ENCODE measurements at places on chromosomes 5 and 9.

GRCh38 chr5:155128786-155129512 is 115.4 kb downstream of the KIF4B start:
- no peak for DNase-seq

DNA sequence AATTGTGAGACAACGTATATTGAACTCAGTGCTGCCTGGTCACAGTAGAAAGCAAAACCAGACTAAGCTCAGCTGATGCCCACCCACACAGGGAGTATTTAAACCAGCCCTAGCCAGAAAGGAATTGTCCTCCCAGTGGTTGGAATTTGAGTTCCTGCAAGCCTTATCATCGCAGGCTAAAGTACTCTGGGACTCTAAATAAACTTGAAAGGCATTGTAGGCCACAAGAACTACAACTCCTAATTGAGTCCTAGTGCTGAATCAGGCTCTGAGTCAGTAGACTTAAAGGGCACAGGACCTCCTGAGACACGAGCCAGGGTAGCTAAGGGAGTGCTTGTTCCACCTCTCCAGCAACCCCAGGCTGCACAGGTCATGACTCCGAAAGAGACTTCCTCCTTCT is 171.4 kb downstream of the MCTP1 start:
- no peak for DNase-seq

GRCh38 chr9:127182901-127183746 is 60.7 kb upstream of the ANGPTL2 start:
- DNase-seq, result no peak

GRCh38 chr9:121926351-121926801 is 166.7 kb downstream of the TTLL11 start:
- DNase-seq, result no peak

Data from right hindlimb (tissue), 1 donor.